ENCODE measurements at places on chromosomes 6 and 20. TPM values are rescaled to one million over a fixed set of nuclear protein-coding genes. Genes with fewer than 3 reads are reported as not detected.
A peak's percentile ranks its signal among the peaks of the same experiment; 100 is the strongest.

The SLC17A2 gene
- not detected for total RNA-seq

The ELOVL5 gene
- 85.3 TPM for total RNA-seq

The SLC16A10 gene
- total RNA-seq, result 8.3 TPM

The SLC35D3 gene
- not detected for total RNA-seq

The FOXF2 gene
- total RNA-seq, result not detected

The SLC52A3 gene
- 10.2 TPM for total RNA-seq

The ADISSP gene
- total RNA-seq, result 99.4 TPM

GRCh38 chr6:109783250-109783986, 92.3 kb downstream of the FIG4 start:
- no peak for DNase-seq

DNA sequence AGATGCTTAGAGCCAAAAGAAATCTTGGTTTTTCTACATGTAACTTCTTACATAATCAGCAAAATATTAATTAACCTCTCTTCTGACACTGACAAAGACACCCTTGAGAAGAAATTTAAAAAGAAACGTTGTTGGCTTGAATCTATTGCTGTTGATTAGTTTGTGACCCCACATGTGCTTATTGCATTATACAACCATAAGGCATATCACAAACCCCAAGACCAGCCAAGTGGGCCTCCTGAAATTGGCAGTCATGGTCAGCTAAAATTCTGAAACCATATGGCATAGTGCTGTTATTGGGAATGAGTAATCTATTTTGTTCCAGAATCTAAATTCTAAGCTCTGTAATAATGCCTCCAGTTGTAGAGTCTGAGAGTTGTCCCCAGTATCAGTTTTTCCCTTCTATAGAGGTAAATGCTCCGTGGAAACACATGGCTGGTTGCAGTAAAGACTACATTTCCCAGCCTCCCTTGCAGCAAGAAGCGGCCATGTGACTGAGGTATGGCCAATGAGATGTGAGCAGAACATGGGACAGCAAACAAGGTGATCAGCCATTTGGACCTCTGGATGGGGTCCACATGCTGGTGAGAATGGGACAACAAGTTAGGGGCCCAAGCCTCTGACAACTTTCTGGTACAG, 42.3 kb upstream of the PTPN1 start:
- DNase-seq, result peak; percentile 73

DNA sequence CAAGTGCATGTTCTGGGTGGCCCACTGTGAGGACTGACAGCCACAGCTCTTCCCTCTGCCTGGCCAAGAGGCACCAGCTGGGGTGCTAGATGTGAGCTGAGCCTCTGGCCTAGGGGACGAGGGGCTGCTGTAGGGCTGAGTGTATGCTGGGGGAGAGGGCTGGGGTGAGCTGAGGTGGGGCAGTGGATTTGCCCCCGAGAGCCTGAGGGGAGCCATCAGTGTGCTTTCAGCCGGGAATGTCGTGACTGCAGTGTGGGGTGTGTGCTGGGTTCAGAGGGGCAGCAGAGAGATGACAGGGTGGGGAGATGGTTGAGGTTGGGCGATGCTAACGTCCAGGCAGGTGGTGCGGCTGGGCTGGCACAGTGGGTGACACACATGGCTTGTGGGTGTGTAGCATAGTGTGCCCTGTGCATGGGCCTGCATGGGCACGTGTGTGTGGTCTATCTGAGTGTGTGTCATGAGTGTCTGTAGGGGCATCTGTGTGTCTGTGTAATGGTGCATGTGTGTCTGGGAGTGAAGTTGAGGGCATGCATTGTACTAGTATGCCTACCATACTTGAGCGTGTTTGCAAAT, 46.0 kb upstream of the BLCAP start:
- DNase-seq, result no peak

- DNase-seq, result no peak
Measured at GRCh38 chr6:1870251-1870650, 260.5 kb downstream of the FOXC1 start.

DNA sequence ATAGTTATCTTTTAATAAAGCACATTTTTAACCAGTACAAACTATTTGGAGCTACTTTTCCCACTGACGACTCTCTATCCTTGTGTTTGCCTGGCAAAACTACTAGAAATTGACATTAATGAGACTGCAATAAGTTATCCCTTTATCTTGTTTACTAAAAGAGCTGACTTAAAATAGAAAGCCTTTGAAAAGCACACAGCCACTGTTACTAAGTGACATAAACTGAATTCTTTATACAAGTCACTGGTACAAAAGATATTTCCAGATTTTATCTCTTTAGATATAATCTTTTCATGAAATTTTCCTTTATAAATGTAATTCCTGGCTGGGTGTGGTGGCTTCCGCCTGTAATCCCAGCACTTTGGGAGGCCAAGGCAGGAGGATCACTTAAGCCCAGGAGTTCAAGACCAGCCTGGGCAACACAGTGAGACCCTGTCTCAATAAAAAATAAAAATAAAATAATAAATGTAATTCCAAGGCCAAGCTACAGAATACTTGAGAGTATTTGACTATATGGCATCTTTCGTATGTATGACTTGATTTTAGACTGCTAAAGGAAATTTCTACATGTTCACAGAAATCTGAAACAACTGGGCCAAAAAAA, 9.5 kb downstream of the MBOAT1 start:
- DNase-seq, result no peak

- no peak for DNase-seq
Measured at GRCh38 chr6:45415788-45416518, 38.2 kb upstream of the SUPT3H start.

DNA sequence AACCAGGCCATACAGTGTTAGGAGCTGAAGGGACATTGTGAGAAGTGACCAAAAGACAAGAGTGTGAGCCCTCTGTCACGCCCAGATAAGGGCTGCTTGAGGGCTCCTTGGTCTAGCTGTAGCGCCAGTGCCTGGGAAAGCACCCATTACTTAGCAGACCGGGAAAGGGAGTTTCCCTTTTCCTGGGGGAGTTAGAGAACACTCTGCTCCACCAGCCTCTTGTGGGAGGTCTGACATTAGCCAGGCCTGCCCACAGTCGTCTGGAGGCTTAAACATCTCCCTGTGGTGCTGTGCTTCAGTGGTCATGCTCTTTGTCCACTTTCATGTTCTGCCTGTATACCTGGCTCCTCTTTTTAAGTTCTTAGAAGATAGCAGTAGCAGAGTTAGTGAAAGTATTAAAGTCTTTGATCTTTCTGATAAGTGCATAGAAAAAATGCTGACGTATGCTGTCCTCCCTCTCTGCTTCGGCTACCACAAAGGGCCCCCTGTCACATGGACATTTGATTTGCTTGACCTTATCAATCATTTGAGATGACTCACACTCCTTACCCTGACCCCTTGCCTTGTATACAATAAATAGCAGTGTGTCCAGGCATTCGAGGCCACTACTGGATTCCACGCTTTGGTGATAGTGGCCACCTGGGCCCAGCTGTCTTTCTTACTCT, 201.5 kb upstream of the ECI2 start:
- no peak for DNase-seq

- DNase-seq, result no peak
Measured at GRCh38 chr6:37495244-37495934, 4.3 kb downstream of the CCDC167 start.

GRCh38 chr20:53165452-53165851, 193.3 kb downstream of the TSHZ2 start:
- no peak for DNase-seq

GRCh38 chr20:2252419-2252997, 43.3 kb upstream of the TGM3 start:
- no peak for DNase-seq
